ENCODE measurements at places on chromosomes 2 and 18.

- DNase-seq: peak; percentile 31
Observed at GRCh38 chr2:197804758-197805714, 643 bp downstream of the PLCL1 start.

GRCh38 chr2:152047824-152048471 lies 50.9 kb downstream of the CACNB4 start:
- no peak for DNase-seq

DNA sequence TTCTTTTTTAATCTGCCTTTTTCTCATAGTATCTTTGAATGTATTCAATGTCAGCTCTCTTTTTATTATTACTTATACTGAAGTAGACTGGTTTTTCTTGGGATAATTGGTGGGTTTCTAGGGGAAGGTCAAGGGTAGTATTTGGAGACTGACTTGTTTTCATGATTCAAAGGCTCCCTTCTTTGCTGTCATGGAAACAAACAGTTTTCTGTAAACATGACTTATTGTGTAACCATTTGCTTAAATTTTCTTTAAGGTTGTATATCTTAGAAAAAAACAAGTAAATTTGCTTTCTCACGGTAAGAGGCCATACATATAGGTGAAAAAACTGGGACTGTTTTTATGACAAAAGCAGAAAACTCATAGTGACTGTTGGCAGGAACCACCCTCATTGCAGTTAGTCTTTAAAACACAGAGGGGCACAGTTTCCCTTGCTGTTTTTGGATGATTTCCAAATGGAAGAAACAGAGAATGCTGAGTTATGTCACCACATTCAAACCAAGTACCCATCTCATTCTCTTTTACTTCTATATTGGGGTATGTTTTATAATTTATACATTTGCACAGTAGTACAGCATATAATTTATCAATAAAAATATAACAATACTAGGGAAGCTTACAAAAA lies 5.8 kb upstream of the RDH14 start:
- no peak for DNase-seq

GRCh38 chr18:78788161-78788560 lies 191.5 kb upstream of the SALL3 start:
- no peak for DNase-seq

DNA sequence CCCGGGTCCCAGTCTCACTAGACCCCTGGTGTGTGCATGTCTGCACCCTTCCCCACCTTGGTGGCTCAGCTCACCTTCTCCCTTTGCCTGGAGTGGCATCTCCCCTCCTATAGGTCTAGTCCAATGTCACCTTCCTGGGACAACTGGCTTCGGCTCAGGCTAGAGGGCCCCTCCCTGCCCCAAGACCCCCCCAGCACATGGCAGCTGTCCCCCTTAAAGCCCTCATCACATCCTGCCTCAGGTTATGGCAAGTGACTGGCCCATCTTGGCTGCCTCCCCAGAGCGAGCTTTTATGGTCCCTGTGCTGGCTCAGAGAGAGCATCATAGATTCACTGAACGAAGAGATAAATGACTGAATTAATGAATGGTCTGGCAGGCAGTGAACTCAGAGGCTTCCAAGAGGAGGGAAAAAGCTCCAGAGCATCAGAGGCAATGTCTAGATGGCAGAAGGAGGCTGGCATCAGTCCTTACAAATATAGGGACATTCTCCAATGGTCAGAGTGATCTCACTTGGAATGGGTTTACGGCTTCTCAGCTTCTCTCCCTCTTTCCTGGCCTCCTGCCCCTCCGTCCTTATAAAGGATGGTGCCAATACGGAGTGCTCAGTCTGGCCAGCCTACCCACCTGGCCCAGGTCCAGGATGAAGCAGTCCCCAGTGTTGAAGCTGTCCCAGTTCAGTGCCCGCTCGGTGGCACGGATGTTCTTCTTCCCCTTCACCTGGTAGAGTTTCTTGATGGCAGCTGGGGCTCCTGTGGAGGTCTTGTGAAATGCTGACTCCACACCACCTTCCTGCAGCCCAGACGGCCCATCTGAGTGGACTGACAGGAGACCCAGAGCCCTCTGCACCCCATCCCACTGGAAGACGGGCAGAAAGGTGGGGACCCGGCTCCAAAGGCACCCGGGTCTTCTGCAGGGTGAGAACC lies 9.4 kb downstream of the CAPG start:
- DNase-seq: no peak

GRCh38 chr2:98155716-98156115 lies 68.7 kb downstream of the VWA3B start:
- DNase-seq: no peak

DNA sequence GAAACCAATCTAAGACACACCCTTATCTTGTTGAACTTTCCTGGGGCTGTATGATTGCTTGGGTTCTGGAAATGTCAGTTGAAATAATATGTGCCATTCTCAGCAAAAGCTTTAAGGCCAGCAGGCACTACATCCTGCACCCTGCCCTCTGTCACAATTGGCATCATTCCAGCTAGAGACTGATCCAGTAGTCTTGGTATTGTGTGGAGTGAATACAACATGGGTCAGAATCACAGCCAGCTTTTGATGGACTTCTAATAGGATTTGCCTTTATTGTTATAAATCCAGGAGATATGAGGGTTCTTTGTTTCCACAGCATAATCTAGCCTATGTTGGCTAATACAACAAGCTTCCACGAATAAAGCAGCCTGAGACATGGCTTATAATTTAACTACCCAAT lies 617.0 kb upstream of the CDH2 start:
- DNase-seq: no peak

GRCh38 chr2:160868891-160869290 lies 291.3 kb upstream of the TANK start:
- no peak for DNase-seq

DNA sequence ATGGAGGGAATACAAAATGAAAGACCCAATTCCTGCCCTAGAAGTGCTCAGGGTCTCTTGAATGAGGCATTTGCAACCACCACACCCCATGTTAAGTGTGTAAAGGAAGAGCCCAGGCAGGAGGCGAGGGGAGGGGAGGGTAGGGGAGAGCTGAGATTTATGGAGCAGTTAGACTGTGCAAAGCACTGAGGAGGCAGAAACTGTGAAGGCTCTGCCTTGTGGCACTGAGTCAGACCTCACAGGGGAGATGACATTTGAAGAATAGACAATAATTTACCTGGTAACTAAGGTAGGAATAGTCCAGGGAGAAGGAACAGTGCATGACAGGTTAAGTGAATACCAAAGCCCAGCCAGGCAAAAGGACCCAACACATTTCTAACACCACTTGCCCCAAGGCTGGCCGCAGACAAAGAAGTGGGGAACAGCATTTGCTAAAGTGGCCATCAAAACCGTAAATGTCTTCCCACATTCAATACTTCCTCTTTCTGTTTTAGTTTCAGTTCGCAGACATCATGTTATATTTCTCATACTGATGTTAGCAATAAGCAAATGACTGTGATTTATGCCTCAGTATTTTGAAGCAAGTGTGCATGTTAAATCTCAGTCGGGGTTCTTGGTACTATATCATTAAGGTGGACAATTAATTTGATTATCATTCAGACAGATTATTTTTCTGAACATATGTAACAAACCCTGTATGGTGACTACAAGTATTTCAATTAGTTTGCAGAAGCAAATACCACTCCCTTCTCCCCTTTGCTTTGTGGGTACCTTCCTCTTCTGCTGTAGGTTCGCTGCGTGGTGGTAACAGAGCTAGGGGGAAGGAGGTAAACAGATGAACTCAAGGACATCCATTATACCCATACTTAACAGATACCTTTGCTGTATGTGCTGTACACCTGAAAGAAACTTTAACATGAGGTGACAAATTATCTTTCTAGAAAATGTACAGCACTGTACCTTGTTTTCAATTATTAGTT lies 27.5 kb downstream of the CDH20 start:
- no peak for DNase-seq

GRCh38 chr2:17058772-17059402 lies 393.3 kb upstream of the CYRIA start:
- no peak for DNase-seq

Measured in stimulated activated CD4-positive, alpha-beta T cell treated with anti-CD3 and anti-CD28 coated beads, TNF-alpha, amount 100 ng/mL, for 1 hour (primary cell).